Left lobe of liver (tissue), 2 donors: ENCODE measurements at places on chromosomes 16 and 17.

- no peak for DNase-seq
Measured at GRCh38 chr17:7839876-7840261, 5.9 kb downstream of the KDM6B start.

GRCh38 chr17:49241692-49242397 is 11.3 kb upstream of the PHOSPHO1 start:
- DNase-seq: no peak

DNA sequence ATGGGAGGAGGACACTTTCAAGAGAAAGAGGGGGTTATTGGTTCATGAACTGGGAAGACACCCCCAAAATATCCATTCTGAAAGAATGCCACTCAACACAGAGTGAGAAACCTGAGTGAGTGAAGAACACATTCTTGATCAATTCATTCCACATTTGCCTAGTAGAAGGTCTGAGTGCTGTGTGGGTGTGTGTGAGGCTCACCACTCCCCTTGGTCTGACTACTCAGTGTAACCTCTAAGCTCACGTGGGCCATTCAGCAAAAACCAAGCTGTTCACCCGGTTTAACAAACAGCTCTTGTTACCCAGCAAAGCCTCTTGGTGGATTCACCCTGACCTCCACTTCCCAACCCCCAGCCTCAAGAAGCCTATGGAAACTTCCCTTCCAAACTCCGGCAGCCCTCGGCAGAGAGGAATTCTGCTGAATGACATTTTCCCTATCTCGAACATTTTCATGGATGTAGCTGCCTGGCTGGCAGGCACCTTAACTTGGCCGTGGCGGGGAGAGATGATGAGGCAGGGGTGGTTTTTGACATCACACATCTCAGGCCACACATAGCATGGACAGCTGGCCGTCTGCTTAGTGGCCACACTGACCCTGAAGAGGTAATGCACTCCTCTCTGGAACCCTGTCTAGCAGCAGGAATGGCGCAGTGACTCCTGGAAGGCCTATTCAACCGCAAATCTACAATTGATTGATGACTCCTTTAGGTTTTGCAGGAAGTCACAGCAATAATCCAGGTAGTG is 11.6 kb downstream of the ST6GALNAC1 start:
- peak; percentile 30 for DNase-seq

DNA sequence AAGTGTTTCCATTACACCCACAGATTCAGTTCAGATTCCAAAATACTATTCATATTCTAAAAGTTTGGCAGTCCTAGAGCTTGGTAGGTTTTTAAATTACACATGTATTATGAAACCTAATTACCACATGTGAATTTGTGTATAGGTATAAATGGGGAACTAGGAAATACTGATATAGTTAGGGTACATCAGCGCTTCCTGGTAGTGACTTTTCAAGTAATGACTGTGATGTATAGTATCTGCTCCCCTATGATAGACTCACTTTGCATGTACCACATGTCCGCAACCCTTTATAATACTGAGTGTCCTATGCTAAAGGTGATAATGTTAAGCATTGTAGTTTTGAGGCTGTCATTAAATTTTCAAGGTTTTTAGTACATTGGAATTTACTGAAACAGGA is 22.9 kb downstream of the CDK12 start:
- no peak for DNase-seq

GRCh38 chr17:75094871-75095399 is 7.2 kb downstream of the SLC16A5 start:
- DNase-seq: no peak

DNA sequence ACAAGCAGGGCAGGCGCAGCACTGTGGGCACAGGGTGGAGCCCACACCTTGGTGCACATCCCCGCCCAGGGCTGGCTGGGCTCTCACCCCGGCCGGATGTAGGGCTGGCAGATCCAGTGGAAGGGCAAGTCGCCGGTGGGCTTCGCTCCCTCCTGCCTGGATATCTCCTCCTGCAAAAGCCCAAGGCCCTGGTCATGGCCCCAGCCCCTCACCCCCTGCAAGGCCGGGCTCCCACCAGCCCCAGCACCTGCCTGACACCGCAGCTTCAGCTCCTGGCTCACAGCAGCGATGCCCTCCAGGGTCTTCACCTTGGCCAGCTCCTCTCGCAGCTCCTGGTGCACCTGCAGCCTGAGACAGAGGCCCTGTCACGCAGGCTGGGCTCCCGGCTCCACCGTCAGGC is 5.0 kb downstream of the DUS1L start:
- no peak for DNase-seq

DNA sequence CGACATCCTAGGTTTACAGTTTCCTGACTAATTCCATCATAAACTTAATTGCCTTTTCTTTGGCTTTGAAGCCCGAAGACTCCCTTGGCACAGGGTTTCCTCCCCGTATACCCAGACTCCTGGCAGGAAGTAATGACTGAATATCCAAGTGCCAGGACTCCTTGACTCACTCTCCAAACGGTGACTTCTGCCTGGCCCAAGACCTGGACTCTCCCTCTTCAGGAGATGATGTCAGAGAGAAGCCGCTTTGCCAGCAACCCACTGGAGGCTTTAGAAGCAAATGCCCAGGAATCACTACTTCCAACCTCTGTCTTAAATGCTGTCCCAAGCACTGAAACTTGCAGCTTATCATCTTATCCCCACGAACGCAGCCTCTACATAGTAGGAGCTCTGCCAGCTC is 146.5 kb downstream of the RGS9 start:
- no peak for DNase-seq

DNA sequence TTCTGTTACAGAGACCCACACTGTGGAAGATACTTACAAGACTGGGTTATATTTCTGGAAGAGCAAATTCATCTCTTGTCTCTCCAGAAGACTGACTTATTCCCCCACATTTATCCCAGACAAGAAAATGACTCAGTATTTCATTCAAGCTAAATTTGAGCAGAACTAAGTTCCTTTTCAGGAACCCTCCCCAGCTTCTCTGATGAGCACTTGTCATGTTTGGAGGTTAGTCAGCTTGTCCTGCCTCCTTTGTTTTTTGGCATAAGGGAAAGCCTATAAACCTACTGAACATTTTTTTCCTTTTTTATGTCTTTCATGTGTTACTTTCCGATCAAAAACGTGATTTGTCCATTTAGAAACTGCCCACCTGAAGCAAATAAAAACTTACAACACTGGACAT is 198.0 kb downstream of the C16orf95 start:
- DNase-seq: no peak

DNA sequence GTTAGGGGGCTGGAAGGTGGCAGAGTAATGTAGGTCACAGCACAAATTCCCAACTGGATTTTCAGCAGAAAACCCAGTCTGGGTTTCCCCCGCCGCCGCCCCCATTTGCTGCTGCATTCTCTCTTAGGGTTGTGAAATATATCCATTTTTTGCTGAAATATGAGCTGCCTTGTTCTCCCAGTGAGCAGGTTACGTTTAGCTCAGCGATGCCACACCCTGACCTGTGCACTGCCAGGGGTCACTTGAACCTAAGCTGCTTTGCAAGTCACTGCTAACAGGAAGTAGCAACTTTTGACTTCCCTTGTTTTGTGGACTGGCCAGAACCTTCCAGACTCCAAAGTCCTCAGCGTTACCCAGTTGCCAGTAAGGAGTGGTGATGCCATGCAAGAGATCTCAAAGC is 274.1 kb downstream of the CPPED1 start:
- no peak for DNase-seq

DNA sequence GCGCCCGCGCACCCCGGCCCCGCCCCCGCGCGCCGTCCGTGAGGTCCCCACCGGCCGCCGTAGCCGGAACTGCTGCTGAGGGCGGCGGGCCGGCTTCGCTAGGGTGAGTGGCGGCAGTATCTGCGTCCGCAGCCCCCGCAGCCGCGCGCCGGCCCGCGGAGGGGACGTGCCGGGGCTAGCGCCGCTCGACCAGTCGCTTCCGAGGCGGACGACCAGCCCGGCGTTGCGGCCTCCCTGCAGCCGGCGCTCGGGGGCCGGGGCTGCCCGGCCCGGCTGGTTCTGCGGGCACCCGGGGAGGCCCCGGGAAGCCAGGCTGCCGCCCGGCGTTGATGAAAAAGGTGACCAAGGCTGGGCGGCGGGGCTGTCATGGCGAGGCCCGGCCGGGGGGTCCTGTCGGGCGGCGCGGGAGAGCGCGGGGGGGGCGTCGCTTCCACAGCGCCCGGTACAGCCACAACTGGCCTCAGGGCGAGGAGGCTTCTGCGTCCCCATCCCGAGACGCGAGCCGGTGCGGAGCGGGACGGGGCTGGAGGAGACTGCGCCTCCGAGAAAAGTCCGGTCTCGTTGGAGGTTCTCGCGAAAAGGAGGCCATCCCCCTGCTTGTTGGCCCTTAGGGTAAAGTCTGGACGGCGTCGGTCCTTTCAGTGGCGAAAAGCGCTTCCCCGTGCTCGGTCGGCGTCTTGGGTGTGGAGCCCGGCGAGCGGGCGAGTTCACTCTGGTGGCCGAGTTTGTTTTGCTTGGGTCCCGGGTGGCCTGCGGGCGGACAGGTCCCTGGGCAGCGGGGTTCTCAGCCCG is at the start of gene CRAMP1:
Gene CRAMP1, plus strand, starts transcription at position 41 of the 792 bp plus-strand sequence. CDS start 2,280 bp downstream, outside the sequence.
- DNase-seq: no peak

- DNase-seq: no peak
Measured at GRCh38 chr16:27193300-27193990, 9.9 kb upstream of the KDM8 start.

DNA sequence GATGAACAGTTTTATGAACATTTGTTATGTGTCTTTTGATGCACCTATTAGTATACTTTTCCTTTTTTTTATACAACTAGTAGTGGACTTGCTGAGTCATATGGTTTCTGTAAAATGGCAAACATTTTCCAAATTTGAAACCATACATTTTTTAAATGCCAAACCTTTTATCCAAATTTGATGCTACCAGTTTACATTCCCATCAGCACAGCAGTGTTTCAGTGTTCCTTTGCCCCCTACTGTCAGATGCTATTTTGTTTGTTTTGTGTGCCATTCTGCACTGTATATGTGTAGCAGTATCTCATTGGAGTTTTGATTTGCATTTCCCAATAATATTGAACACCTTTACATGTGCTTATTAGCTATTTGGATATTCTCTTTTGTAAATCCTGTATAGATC is 219.4 kb downstream of the TANC2 start:
- no peak for DNase-seq

- DNase-seq: no peak
Measured at GRCh38 chr16:28193530-28194423, 18.0 kb downstream of the XPO6 start.

DNA sequence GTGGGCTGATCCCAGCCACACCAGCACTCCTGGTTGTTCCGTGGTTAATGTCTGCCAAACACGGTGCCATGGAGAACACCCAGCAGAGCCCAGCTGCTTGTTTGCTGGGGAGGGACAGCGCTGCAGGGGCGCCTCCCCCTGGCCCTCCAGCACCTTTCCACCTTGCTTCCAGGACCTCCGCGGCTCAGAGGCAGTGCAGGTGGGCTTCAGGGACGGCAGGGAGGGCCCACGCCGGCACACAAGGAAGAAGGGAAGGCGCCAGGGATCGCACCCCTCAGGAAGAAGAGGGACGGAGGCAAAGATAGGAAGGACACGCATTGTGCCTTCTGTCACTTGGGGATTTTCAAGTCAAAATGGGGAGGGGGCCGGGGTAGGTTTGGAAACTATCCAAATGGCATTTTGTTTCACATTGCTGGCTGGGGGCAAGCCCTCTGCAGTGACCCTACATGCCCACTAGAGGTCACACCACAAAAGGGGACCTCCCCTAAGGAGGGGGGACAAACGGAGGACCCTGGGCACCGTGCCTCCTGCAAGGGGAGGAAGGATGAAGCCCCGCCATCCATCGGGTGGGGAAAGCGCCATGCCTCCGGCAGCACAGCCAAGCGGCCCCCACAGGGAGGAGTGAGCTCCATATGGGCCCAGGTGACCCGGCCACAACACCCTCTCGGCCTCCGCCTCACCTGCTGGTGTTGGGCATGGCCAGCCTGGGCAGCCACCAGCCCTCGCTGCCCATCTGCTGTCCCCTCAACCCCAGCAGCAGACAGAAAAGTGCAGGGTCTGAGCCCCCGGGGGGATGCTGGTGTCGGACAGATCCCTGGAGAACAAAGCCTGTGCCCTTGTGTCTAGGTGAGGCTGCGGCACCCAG is 7.5 kb upstream of the C16orf95 start:
- DNase-seq: no peak

GRCh38 chr17:65656390-65657250 is 95.2 kb upstream of the AXIN2 start:
- no peak for DNase-seq

DNA sequence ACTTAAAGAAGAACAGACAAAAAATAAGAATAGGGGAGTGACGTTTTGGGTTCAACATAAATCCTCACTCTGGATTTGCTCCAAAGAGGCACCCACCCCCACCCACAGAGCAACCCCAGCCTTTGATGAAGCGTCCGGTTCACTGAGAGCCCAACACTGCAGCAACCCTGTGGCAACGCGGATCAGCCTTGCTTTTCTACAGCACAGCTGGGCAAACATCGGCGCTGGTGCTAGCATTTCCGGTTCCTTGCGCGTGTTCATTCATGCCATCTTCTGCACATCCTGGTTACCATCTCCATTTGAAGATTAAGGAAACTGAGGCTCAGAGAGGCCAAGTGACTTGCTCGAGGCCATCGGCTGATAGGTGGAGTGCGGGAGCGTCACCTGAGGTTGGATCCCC is 8.7 kb upstream of the GINS2 start:
- DNase-seq: no peak

GRCh38 chr16:22631264-22631663 is 120.6 kb downstream of the NPIPB5 start:
- no peak for DNase-seq

- DNase-seq: no peak
Measured at GRCh38 chr17:47735536-47736011, 2.5 kb downstream of the TBX21 start.

DNA sequence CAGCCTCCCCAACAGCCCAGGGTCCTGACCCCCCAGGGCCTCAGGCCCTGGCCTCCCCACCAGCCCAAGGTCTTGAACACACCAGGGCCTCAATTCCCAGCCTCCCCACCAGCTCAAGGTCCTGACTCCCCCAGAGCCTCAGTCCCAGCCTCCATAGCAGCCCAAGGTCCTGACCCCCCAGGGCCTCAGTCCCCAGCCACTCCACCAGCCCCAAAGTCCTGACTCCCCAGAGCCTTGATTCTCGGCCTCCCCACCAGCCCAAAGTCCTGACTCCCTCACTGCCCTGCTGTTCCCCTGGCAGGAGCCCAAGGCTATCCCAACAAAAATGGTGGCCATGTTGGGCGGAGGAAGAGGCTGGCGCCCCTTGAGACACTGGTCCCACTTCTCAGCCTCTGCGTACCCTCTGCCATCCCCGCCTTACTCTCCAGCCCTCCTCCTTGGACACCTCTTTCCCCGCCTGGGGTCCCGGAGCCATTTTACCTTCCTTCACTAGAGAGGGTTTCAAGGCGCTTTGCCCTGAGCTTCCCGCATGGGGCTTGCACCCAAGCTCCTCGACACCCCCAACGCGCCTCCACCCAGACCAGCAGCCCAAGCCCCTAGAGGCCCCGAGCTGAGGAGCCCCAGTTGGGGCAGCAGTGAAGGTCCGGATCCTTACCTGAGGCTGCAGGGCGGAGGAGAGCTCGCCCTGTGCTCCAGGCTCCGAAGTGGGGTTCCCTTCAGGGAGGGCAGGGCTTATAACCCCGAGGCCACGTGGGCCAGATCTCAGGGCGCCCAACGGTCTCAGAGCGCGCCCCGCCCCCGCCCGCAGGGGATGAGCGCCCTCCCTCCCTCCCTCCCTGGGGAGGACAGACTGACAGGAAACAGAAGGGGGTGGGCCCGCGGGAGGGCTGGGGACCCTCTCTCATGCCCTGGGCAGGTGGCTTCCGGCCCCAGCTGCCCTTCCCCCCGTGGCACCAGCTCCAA is 3.5 kb upstream of the TSPOAP1 start:
- peak; percentile 66 for DNase-seq
